ENCODE measurements at places on chromosomes 11 and 22.

- DNase-seq: no peak
Observed at GRCh38 chr11:8813658-8814057, 97.3 kb upstream of the AKIP1 start.

- DNase-seq: no peak
Observed at GRCh38 chr22:44160421-44160820, 20.3 kb upstream of the PARVG start.

GRCh38 chr11:5815534-5815933, 6.8 kb downstream of the OR52N2 start:
- no peak for DNase-seq

DNA sequence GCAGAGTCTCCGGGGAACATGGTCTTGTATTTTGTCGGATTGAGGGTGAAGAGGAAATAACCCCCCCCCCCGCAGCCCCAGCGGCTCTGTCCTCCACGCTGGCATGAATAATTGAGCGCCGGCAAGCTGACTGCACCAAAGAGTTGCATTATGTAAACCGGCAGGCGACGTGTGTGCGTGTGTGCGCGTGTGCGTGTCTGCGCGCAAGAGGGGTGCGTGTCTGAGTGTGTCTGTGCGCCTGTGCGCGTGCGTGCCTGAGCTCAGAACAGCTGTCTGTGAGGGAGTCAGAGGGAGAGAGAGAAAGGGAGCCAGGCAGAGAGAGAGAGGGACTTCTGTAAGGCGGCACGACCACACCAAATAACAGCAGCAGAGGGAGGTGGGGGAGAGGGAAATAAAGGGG, 94.4 kb downstream of the SCN3B start:
- DNase-seq: no peak

DNA sequence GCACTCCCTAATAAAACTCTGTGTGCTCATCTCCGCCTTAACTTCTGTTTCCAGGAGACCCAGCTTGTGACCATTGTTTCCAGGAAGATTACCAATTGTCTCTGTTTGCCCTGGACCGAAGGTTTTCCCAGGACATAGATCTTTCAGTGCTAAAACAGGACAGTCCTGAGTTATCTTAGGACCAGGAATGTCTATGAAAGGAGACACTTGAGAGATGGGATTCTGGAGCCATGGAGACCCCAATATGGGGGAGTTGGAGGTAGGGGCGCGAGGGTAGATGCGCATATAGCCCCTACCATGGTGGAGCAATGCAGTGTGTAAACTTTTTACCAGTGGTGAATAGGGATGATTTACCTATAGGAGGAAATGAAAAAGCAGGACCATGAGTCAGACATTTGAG, 10.2 kb upstream of the PRAME start:
- DNase-seq: no peak

DNA sequence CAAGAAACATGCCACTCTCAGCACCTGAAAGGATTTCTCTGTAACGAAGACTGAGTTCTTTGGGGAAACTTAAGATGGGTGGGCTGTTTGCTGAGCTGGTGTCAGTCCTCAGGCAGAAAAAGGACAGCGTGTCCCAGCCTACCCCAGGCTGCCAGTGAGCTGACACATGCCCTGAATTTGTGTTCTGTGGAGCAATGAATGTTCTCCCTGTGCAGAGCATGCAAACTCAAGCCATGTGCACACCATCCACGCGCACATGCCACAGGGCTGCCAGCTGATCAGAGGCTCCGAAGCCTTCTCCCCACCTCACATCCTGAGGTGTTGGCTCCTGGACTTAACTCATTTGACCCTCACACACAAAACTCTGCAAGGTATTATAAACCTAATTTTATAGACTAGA, 104.9 kb downstream of the KCNC1 start:
- DNase-seq: no peak

DNA sequence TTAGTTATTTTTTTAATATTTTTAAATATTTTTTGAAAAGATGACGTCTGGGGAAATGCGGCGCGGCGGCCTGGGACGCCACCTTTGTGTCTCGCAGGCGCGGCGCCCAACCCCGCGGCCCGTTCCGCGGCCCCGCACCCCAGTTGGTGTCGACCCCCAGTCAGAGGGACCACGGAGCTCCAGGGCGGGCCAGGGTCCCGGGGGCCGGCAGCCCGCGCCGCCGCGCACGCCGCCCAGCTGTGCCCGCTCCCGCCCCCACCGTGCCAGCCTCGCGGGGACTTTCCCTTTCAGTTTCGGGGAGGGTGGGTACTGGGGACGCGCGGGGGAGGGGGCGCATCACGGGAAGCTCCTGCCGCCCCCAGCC, 1.6 kb downstream of the CCND1 start:
- DNase-seq: peak; percentile 13

GRCh38 chr22:26550498-26551033, 38.3 kb upstream of the TFIP11 start:
- DNase-seq: no peak

GRCh38 chr11:74154620-74155281, 16.1 kb downstream of the C2CD3 start:
- no peak for DNase-seq

DNA sequence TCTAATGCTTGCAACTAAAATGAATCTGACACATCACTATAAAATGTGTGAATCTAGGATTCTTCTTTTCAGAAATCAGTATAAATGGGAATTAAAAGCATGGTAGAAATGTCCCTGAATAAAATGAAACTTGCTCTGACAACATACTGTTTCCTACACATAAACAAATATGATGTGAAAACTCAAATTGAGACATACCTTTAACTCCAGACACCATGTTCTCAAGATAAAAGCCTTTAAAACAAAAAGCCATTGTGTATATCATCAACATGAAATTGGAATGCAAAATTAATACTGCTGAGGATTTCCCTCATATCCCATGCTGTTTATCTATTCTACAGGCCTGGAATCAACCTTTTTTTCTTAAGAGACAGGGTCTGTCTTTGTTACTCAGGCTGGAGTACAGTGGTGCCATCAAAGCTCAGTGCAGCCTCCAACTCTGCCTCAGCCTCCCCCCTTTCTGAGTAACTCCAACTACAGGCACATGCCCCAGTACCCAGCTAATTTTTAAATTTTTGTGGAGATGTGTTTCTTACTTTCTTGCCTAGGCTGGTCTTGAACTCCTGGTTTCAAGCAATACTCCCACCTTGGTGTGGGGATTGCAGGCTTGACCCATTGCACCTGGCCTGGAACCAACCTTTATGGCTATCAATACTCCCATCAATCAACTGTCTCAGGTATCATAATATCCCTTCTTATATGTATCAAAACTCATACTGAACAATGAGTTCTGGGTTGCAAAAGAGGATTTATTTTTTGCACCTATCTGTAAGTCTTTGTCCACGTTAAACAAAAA, 6.7 kb downstream of the TAF1D start:
- no peak for DNase-seq

GRCh38 chr11:86988351-86988881, 33.2 kb upstream of the FZD4 start:
- no peak for DNase-seq

GRCh38 chr22:30185129-30185528, 61.4 kb downstream of the LIF start:
- no peak for DNase-seq

- no peak for DNase-seq
Observed at GRCh38 chr11:117664897-117665296, 132.1 kb downstream of the DSCAML1 start.

- DNase-seq: no peak
Observed at GRCh38 chr22:45008186-45008681, 1.6 kb downstream of the PHF21B start.

- DNase-seq: no peak
Observed at GRCh38 chr11:72871119-72871518, 56.9 kb downstream of the ATG16L2 start.

DNA sequence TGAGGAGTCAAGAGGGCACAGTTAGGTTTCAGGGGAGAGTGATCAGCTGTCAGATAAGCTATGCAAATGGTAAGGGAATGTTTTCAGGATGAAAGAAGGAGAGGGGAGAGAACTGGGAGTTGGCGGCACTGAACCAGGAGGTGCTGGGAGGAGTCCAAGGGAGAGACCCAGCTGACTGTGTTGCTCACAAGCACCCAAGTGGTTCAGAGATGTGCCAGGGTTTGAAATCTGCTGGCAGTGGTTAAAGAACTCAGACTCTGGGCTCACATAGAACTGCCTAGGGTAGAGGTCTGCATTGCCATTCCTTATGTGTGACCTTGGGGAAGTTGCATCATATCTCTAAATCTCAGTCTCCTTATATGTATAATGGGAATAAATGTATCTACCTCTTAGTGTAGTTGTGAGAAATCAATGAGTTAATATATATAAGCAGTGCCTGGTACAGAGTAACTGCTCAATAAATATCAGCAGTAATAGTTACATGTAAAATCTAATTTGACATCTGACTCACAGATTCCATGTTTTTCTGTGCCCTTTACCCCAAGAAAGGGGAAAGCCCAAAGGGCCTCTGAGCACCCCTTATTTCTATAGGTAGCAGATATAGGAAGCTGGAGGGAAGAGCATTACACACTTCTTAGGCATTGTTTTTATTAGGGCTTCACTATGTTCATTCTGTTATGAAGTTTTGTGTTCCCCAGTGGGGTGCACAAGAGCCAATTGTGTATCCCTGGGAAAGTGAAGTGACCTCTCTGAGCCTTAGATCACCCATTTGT, 66.9 kb upstream of the SESN3 start:
- no peak for DNase-seq

DNA sequence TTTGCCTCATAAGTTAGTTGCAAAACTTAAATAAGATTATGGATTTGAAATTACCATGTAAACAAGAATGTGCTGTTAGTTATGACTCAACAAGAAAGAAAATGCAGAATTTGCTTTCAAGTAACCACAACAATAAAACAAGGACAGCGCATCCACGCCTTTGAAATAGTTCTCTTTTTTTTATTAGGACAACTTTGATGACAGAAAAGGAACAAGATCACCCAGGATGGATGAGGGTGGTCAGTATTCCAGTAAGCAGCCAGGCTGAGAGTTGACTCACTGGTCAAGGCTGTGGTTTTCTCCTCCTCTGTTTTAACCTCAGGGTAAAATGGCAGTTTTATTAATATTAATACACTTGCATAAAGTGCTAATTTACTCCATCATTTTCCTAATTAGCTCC, 544.4 kb downstream of the OPCML start:
- DNase-seq: no peak

DNA sequence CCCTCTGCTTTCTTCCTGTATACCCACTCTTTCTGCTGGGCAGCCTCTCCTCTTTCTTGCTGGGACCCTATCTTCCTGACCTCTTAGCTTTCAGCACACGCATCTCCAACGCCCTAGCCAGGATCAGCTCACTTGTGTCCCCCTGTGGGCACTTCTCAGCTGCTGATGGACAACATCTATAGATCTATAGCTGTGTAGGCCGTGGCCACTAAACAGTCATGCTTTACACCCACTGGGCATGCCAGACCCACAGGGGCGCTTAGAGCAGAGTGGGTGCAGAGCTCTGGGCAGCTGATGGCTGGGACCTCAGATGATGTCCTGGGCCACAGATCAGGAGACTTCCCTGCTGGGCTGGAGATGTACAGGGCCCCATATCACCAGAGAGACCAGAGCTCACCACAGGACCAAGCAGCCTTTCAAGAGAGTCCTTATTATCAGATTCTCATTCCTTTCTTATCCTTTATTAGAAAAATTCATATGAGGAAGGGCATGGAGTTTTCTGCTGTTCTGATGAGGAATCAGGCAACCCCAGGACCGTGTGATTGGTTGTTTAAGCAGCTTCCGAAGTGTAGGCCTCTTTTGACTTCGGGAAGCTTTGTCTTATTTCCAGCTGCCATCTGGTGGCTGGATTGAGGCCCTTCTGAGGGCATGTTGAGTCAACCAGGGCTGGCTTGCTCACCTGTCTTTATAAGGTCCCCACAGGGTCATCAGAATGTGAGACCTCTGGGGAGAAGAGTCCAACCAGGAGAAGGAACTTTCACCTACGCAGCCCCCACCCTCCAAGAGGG, 60.5 kb downstream of the OSBP2 start:
- peak; percentile 6 for DNase-seq

GRCh38 chr11:79344753-79345294, 96.0 kb downstream of the TENM4 start:
- no peak for DNase-seq
